ENCODE measurements at places on chromosomes 2 and 18. TPM values are rescaled to one million over a fixed set of nuclear protein-coding genes. Genes with fewer than 3 reads are reported as not detected.

DNA sequence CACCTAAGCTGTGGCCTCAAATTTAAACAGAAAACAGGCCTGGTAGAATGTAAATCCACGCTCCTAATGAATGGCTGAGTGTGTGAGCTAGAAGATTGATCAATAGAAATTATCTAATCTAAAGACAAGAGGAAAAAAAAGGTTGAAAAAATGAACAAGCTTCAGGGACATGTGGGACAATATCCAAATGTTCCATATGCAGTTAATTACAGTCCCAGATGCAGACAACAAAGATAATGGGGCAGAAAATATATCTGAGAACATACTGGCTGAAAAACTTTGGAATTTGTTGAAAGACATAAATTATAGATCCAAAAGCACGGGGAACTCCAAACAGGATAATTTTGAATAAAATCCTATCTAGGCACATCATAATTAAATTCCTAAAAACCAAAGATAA lies 186.7 kb upstream of the SIX2 start:
- DNase-seq: no peak

RPRM gene
- not detected for total RNA-seq

- no peak for DNase-seq
Observed at GRCh38 chr18:2984091-2984490, 28.9 kb downstream of the LPIN2 start.

ZDBF2 gene
- total RNA-seq: 8.7 TPM

DNA sequence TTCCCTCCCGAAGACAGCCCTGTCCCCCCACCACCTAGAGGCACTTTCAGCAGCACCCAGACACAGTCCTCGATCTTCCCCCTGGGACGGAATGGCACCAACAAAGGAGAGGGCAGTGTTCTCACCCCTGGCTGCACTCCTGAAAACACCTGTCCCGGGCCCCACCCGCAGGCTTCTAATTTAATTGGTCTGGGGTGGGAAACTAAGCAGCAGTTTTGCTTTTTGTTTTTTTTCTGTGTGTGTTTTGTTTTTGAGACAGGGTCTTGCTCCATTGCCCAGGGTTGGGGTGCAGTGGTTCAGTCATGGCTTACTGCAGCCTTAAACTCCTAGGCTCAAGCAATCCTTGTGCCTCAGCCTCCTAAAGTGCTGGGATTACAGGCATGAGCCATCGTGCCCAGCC lies 38.4 kb upstream of the REL start:
- DNase-seq: no peak

GRCh38 chr2:40373111-40373510 lies 78.8 kb downstream of the SLC8A1 start:
- no peak for DNase-seq

GRCh38 chr2:179596018-179596417 lies 265.4 kb downstream of the ZNF385B start:
- no peak for DNase-seq

GRCh38 chr2:189072036-189072435 lies 97.9 kb downstream of the COL3A1 start:
- no peak for DNase-seq

RGPD8 gene
- 13.1 TPM for total RNA-seq

SLC16A14 gene
- 8.8 TPM for total RNA-seq

DNA sequence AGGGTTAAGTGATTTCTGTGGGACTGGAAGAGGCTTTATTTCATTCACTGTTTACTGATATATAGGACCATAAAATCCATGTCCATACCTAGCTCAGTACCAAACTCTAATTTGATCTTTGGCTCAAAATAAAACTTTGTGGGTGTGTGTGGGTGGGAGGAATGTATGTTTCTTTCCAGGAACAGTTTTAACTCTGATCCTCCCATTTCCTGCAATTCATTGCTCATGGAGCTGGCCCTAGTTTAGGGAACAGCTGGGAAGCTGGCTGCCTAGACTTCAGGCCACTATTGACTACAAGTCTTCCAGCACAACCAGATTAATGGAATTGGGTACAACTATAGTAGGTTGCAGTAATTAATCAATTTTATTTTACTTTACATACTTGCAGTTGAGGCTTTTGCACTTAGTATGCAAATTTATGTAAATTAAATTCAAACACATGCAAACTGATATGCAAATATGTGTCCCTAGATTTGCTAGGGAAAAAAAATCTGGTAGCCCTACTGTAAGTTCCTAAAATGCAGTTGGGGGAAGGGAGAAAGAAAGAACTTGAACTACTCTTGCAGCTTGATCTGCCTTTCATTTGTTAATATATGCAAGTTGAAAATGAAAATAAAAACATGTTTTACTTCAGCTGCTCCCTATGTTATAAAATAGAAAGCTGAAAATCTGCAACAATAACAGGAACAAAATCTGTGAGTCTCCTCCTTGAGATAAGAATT lies 1070.3 kb upstream of the CELF4 start:
- DNase-seq: no peak

DNA sequence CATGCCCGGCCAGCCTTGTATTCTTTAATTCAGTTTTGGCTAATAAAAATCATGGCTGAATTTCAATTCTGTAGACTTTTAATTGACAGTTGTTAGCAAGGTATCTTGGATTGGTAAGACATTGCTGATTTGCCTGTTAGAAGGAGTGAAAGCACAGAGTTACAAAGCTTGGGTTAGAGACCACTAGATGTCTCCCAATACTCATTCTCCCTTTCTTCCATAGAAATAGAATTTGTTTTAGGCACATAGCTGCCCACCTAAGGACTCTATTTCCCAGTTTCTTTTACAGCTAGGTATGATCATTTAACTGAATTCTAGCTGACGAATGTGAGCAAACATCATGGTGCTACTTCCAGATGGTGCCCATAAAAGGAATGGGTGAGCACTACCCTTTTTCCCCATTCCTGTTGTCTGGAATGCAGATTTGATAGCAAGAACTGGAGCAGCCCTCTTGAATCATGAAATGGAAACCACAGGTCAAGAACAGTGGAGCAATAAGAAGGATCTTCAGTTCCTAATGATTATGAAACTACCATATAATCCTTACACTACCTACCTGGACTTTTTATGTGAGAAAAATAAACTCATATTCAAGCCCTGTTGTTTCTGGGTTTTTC lies 17.5 kb downstream of the PECR start:
- DNase-seq: no peak

DNA sequence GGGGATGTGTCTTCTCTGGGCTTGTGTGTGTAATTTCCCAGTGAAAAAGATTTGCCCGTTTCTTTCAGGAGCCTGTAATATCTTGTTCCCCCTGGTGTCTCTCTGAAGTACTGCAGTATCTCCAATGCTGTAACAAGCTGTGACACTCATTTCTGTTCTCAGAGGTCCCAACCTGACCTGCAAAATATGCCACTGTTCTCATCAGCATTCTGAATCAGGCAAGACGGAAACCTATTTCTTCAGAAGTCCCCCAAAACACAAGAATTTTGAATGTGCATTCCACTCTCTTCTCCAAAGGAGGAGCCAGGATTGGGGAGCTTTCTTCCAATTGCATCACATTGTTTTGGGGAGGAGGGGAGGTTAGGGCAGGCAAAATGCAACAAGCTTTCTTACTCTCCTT lies 77.0 kb upstream of the CNGA3 start:
- peak; percentile 40 for DNase-seq

SPP2 gene
- not detected for total RNA-seq

UGT1A5 gene
- total RNA-seq: 2.0 TPM

SCN1A gene
- not detected for total RNA-seq

MOGAT1 gene
- total RNA-seq: 102 TPM

TMEM37 gene
- 149 TPM for total RNA-seq

CRIM1 gene
- total RNA-seq: 153 TPM

- DNase-seq: no peak
Observed at GRCh38 chr2:17051538-17051937, 385.9 kb upstream of the CYRIA start.

DNA sequence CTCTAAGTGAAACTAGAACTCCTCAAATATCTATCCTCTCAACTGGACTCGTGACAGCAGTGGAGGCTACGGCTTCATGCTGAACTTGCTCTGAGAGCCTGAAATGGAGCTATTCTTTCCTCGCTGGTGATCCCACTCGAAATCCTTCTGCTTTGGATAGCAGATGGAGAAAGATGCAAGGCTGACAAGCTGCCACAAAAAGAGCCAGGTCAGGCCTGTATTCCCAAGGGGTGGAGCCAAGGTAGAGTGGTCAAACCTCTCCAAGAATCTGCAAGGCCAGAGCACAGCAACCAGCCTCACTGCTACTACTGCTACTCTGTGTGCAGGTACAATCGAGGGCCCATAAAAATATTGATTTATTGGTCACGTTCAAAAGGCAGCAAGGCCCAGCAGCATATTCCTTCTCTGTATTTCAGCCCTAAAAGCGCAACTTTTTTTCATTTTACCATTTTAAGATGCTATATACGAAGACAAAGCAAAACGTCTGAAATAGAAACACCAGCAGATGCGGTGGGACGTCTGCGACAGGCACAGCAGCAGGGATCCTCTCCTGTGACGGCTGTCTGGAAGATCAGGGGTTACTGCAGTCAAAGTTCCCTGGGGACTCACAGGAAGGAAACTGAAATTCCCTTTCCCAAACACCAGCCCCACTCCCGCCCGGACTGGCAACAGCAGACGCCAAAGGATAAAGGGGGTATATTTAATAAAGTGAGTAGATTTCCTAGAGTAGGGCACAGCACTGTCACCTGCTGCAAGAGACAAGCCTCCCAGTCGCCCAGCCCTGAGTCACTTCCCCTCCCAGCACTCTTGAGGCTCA lies 2.4 kb downstream of the SPRED2 start:
- no peak for DNase-seq

DNA sequence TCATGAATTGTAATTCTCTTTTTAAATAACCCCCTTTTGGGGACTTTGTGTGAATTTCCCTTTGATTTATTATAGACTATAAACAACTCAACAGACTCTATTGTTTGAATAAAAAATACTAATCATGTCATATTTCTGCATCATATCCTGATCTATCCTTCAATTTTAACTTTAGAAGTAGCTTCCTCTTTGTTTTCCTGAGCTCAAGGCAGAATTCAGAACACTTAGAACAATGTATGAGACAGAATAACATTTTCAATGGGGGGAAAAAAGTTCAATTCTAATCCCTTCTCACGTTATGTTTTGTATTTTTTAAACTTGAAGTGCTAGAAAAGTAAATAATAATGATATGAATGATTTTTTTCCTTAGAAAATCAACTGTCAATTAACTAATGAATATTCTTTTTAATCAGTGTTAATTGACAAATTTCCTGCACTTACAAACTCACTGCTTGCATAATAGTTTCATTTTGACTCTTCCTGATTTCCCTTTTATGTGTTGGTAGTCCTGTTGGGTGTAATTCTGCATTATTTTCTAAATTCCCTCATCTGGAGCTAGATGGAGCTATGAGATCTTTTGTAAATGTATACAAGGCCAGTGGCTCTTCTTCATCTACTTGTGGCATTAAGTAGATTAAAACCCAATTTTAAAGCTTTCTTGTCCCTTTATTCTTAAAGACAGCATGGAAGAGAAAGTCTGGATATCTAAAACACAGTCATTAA lies 326.1 kb downstream of the PARD3B start:
- DNase-seq: no peak

DNA sequence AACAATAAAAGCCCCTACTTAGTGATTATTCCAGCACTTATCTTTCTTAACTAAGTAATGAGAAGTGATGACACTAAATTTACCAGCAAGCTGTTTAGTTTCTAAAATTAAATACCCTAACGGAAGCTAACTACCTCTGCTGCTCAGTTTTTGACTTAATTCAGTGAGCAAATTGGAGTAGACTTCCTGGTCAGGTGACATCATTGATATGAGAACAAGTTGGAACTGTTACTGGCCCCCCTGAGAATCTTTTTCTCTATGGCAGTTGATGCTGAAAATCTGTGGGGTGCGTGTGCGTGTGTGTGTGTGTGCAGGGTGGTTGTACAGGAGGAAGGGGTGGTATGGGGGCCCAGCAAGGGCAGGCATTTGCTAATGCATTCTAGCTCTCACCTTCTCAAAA lies 35.5 kb upstream of the BMP10 start:
- no peak for DNase-seq

DNA sequence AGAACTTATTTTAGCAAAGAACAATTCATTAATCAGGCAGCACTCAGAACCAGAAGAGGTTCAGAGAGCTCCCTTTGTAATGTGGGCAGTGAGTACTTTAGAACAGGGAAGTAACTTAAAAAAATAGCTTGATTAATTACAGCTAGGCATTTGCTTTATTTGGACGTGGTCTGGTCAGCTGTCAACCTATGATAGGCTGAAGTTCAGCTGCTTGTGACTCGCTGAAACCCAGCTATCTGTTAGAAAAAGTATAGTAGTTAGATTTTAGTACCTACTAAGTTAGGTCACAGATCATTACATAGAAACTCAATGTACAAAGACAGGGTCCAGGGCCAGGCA lies 40.0 kb downstream of the PKDCC start:
- no peak for DNase-seq

BBS5 gene
- total RNA-seq: 13.6 TPM

HTR2B gene
- 0.14 TPM for total RNA-seq

- DNase-seq: no peak
Observed at GRCh38 chr2:179059026-179059700, 9.2 kb upstream of the CCDC141 start.

DNA sequence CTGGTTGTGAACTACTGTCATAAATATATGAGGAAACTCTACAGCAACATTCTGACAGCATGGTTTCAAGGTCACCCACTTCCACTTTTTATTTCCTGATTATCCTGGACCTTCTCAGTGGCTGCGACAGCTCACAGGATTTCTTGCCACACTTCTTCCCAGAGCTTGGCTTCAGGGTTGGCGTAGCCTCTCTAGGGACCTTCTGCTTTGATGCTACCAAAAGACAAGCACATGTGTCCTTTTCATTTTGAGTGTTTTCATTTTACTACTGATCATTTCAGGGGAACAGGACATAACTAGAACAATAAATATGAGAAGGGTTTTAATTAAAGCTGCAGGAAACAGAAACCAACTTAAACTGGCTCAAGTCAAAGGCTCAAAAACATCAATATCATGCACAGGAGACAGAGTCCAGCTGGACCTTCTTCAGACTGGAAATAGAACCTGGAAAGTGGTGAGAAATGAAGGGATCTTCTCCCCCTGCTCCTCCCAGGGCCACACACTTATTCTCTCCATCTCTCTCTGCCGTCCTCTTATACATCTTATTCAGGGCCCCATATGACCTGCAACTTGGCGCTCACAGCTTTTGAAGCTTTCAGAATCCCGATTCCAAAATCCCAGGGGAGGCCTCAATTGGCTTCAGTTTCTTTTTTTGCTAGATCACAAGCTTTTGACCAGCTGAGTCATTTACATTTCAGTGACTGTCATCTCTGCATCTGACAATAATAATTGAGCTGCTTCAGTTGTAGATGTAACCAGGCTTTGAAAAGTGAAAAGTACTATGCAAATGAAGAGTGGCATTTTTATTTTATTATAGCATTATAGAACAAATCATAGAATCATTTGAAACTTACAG lies 9.7 kb downstream of the VIT start:
- no peak for DNase-seq

GRCh38 chr18:45255197-45255890 lies 359.9 kb upstream of the SLC14A2 start:
- peak; percentile 41 for DNase-seq

GRCh38 chr2:48316753-48317750 lies 212.9 kb upstream of the STON1 start:
- DNase-seq: no peak

DNA sequence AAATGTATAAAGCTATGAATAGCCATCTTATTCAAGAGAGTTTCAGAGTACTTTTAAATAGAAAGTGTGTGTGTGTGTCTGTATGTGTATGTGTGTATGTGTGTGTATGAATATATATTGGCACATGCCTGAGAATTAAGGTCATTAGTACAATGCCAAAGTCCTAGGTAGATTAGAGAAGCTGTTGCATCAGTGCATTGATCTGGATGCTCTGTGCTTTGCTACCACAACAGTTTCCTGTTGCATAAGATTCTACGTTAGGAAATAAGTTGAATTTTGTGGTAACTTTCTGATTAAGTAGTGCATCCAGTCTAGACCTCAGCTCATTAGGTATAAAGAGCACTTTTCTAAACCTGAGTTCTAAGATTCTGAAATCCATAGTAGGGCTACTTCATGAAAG lies 1102.8 kb upstream of the KLHL29 start:
- DNase-seq: peak; percentile 36
